Activated naive CD8-positive, alpha-beta T cell treated with anti-CD3 and anti-CD28 coated beads for 36 hours (primary cell): ENCODE measurements at places on chromosomes 16 and 17.

GRCh38 chr17:73759734-73760438, 115.6 kb upstream of the SDK2 start:
- DNase-seq = no peak

DNA sequence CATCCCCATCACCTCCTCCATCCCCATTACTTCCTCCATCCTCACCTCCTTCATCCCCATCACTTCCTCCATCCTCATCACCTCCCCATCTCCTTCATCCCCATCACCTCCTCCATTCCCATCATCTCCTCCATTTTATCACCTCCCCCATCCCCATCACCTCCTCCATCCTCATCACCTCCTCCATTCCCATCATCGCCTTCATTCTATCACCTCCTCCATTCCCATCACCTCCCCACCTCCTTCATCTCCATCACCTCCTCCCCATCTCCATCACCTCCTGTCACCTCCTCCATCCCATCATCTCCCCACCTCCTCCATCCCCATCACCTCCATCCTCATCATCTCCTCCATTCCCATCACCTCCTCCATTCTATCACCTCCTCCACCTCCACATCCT, 116.4 kb downstream of the SEC14L1 start:
- no peak for DNase-seq

DNA sequence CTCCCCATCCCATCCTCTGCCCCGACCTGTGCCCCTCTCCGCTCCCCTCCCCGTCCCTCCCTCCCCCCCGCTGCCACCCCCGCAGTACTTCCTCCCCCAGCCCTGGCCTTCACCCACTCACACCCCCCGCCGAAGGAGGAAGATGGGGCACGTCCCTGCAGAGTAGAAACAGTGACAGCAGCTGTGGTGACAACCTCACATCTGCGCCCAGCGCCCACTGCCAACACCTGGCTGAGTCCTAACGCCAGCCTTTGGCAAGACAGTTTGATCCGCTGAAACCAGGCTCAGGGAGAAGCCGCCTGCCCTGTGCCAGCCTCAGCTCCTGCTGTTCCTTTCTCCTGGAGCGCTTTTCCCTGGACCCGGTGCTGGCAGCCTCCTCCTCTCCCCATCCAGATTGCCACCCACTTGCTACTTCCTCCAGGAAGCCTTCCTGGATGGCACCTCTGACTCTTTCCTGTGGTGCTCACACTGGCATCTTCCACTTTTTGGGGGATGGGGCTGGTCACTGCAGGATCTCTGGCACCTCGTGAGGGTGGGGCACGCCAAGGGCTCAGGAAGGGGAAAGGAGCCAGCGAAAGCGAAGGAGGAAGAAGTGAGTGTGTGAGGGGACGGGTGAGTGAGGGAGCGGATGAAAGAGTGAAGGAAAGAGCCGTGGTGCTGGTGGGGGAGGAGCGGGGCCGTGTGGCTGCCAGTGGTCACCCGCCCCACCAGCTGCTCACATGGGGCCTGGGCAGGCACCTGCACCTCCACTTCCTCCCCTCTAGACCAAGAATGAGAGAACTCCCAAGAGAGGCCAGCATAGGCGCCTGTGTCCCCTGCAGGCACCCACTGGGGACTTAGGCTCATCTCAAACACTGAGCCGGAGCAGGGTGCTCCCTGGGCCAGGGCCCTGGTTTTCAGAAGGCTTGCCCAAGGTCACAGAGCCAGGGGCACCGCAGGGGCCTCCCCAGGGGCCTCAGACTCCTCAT, 27.0 kb downstream of the ZFPM1 start:
- DNase-seq = no peak

DNA sequence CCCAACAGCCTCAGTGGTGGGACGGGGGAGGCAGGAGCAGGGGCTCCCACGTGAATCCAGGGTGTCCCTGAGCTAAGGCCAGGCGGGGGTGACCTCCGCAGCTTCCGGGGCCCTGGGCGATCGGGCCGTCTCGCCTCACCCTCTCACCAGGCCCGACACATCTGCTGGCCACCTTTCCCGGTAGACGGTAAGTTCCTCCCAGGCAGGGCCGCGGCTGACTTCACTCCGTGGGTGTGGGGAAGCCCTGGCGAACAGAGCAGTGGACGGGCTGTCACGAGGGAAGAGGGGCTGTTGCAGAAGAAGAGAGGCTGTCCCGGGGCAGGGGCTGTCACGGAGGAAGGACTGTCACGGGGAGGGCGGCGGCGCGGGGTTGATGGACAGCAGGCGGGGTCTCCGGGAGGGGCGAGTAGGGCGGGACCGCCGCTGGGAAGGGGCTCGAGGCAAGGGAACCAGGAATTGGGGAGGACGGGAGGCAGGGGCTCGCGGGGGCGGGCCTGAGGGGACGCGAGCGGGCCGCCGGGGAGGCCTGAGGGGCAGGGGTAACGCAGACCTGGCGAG, 498 bp downstream of the PKMYT1 start:
- DNase-seq = peak; percentile 49

DNA sequence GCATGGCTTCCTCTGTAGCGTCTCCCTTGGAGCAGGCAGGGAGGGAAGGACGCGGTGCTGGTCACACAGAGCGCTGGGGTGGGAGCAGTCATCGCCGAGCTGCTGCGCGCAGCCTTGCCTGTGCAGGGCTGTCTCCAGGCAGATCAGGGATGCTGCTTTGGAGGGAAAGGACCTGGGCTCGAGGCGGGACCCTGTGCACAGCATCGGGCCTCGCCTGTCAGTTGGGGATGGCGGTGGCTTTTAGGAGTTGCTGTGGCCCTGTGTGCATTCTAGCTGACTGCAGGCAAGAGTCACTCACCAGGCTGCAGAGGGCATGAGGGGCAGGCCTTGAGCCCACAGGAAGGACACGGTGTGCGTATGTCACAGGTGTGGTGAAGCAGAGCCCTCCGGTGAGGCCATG, 10.1 kb downstream of the ACSF3 start:
- DNase-seq = no peak

GRCh38 chr16:78264642-78265041, 165.2 kb downstream of the WWOX start:
- DNase-seq = no peak
